ENCODE measurements at places on chromosomes 1 and 21. TPM values are rescaled to one million over a fixed set of nuclear protein-coding genes. Genes with fewer than 3 reads are reported as not detected.
A peak's percentile ranks its signal among the peaks of the same experiment; 100 is the strongest.

DNA sequence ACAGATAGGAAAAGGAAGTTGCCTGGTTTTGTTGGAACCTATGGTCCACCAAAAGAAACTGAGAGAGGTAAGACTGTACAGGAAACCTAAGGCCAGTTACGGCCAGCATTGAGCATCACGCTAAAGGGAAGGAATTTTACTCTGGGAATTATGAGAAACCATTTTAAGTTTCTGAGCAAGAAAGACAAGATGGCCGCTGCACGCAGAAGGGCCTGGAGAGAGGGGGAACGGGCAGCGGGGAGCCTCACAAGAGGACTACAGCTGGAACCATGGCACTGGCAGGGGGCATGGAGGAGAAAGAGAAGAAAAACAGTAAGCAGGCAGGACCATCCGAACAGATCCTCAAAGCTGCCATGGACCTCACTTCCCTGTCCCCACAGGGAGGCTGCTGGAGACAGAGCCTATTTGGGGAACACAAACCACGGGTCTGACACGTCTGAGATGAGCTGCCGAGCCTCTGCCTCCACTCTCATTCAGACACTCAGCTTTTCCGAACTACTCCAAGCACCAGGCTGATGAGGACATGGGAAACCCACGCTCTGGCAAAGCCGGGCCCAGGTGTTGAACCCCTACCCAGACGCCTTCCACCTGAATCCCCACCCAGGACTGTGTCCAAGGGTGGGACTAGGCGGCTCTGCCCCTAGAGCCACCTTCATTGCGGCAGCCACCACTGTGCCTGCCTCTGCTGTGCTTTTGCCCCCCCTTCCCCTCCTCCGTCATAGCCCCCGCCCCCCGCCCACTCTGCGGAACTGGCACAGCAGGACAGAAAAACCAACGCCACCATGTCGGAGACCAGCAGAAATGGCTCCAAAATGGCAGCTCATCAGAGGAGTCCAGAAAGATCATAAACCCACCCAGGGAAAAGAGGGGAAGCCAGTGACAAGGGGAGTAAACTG, 69.0 kb downstream of the CD46 start:
- peak; percentile 67 for DNase-seq
- H3K27me3 ChIP-seq = no peaks in the 10 kb centered on the region
- peaks cover 28% of the 10 kb centered on the region for H3K36me3 ChIP-seq
- H3K4me3 ChIP-seq = peak overlapping the region; percentile 59
- H3K4me1 ChIP-seq = peaks cover 82% of the 10 kb centered on the region

DNA sequence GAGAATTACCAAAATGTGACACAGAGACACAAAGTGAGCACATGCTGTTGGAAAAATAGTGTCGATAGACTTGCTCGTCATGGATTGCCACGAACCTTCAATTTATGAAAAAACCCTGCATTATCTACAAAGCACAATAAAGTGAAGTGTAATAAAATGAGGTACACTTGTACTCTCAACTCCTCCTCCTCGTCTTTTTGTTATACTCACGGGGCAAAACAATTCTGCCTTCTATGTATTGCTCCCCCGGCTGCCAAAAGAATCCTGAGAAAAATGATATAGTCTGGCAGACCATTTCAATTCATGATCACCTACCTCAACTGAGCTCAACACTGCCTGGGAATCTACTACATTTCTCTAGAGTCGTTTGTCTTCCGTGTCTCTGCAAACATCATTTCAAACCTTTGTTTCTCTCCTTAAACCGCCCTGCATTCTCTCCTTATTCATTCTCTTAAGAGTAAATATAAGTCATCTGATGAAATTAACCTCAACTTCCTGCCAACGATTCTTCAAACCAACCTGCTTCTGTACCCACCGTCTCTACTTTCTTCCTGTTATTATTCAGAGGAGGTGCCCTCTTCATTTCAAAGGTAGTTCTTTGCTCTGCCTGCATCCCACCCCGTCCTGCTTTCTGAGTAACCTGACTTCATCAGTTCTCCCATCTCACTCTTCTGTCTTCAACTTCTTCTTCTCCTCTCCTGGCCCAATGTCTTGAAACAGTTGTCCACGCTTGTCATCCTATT, 12.9 kb upstream of the IL19 start:
- H3K4me3 ChIP-seq = no peak overlapping the region
- no peaks in the 10 kb centered on the region for H3K36me3 ChIP-seq
- no peaks in the 10 kb centered on the region for H3K4me1 ChIP-seq

GRCh38 chr1:163090321-163090945, 21.3 kb downstream of the RGS4 start:
- H3K36me3 ChIP-seq = no peaks in the 10 kb centered on the region
- H3K4me1 ChIP-seq = peaks cover 4% of the 10 kb centered on the region
- H3K4me3 ChIP-seq = no peak overlapping the region
- H3K27ac ChIP-seq = no peak overlapping the region
- no peaks in the 10 kb centered on the region for H3K27me3 ChIP-seq
- DNase-seq = no peak

DNA sequence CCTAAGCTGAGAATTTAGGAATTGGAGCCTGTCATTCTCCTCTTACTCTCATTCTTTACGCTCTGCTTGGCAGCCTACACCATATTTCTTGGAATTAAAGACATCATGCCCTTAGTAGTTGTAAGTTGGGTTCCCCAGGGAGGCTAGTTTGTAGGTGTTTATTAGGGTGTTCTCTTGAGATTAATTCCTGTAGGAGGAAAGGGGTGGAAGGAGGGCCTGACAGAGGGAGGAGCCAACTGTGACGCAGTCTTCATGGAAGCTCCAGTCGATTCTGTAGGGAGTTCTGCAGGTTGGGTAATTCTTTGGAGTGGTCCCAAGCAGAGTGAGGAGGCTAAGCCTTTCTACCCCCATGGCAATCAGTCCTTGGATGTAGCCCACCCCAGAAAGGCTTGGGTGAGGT, 111.4 kb downstream of the HHAT start:
- H3K27me3 ChIP-seq = no peaks in the 10 kb centered on the region
- H3K4me1 ChIP-seq = no peaks in the 10 kb centered on the region
- DNase-seq = no peak
- no peaks in the 10 kb centered on the region for H3K36me3 ChIP-seq
- no peak overlapping the region for H3K4me3 ChIP-seq

The CGN gene
- total RNA-seq = 0.33 TPM

The HMCN1 gene
- total RNA-seq = 22.7 TPM

The RGS5 gene
- 155 TPM for total RNA-seq

The EYA3 gene
- total RNA-seq = 7.9 TPM

The KRTAP10-6 gene
- not detected for total RNA-seq

Data from sigmoid colon (tissue), 7 donors.